ENCODE measurements at places on chromosomes 12 and 14. TPM values are rescaled to one million over a fixed set of nuclear protein-coding genes. Genes with fewer than 3 reads are reported as not detected.
A peak's percentile ranks its signal among the peaks of the same experiment; 100 is the strongest.

- DNase-seq = no peak
These were observed 276.5 kb downstream of the TMEM132C start for GRCh38 chr12:128543460-128543859.

DNA sequence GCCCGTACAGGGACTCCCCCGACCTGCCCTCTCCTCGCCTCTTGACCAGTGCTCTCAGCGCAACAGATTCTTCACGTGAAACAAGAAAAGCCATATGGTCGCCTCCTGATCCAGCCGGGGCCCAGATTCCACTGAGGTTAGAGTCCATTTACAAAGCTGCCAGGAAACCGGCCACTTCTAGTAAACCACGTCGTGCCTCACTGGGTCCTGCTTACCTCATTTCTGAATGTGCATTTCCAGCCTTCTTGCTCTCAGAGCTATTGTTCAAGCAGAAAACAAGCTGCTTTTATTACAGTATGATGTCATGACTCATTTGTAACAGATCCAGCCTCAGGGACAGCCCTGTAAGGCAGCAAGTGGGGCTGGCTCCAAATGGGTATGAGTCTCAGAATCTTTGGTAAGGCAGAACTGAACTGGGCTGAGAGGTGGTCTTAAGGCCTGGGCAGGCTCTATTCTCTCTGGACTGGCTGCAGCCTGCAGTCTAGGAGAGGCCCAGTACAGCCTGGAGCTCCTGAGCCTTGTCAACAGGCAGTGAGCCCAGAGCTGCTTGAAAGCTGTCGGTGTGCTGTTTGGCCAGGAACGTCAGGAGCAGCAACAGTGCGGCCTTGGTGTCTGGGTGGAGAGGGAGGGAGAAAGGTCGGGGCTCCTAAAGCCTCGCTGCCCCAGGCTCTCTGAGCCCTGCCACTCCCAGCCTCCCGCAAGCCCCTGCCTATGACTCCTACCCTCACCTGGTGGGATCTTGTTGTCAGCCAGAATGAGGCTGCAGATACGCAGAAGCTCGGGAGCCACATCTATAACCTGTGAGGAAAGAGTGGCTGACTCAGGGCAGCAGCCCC lies 8.3 kb downstream of the REC8 start:
- peak; percentile 20 for DNase-seq

GRCh38 chr12:124451016-124451415 lies 116.4 kb downstream of the NCOR2 start:
- DNase-seq = no peak

DNA sequence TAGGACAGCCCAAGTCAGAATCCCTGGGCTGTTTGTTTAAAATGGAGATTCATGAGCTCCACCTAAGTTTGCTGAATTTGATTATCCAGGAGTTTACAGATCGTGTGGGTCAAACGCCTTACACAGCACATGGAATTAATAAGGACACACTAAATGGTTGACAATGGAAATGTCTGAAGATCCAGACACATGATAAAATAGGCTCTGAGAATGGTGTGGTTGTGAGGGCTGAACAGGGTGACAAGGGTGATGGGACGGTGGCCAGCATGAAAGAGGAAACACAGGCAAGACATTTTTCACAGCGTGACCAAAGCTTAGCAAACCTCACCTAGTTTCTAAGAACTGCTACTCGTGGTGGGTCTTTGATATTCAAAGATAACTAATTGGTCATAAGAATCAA lies 12.5 kb downstream of the VWF start:
- no peak for DNase-seq

GRCh38 chr12:97681612-97682504 lies 219.3 kb downstream of the RMST start:
- no peak for DNase-seq

- DNase-seq = no peak
These were observed 389.3 kb downstream of the BMP4 start for GRCh38 chr14:53567236-53567780.

DNA sequence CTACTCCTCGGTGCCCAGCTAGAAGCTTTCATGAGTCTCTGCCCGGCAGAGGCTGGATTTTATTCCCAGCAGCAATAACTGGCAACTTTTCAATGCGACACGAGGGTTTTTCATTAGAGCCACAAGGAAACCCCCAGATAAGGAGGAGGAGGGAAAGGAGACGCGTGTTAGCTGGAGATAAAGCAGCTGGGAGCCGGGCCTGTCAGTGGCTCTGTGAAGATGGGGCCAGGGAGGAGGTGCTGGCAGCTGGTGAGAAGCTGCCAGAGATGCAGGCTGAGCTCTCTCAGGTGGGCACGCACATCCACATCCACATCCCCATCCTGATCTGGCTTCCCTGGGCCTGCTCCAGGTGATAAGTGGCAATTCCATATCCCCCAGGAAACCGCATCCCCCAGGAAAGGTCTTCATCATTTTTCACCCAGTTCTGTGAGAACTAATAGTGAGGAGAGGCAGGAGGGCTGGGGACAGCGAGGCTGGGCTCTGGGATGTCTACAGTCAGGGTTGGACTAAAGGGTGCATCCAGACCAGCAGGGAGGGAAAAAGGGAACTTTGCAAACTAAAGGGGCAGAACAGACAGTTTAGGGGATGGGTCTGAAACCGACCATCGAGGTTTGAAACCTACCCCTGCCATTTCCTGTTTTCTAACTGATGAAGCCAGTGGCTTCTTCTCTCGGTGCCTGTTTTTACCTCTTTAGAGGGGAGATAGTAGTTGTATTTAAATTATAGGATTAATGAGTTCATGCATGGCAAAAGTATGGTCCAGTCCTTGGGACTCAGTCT lies 413.2 kb downstream of the DPF3 start:
- DNase-seq = no peak

DNA sequence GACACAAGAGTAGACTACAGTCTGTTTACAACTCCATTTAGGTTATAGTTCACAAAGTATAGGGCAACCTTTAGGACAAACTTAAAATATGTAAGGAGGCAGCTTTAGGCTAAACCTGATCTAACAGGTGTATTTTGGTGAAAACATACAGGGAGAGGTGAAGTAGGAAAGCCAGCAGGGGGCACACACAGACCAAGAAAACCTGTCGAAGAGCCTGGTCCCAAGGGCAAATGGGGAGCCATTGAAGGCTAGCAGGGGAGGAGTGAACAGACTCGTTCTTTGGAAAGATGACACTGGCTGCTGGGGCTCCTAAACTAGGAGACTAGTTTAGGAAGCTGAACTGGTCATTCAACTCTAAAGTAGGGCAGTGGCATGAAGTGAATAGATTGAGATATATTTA lies 138.8 kb upstream of the WSCD2 start:
- peak; percentile 62 for DNase-seq

GRCh38 chr12:41907021-41907420 lies 237.7 kb downstream of the GXYLT1 start:
- DNase-seq = no peak

DNA sequence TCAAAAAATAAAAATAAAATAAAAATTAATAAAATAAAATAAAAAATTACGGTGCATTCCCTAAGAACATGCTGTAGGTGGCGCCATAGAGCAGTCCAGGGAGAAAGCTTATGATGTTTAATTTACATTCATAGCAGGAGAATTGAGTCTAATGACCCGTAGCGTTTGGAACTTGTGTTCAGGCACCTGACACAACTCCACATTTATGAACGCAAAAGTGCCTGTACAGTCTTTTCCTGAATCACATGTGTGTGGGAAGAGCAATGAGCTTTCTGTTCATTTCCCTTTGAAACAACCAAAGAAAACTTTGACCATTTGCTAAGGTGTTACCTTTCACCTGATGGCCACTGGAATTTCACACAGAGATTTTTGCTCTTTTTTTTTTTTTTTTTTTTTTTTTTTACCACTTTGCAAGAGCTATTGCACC lies 60.6 kb upstream of the KCNA1 start:
- peak; percentile 53 for DNase-seq

DNA sequence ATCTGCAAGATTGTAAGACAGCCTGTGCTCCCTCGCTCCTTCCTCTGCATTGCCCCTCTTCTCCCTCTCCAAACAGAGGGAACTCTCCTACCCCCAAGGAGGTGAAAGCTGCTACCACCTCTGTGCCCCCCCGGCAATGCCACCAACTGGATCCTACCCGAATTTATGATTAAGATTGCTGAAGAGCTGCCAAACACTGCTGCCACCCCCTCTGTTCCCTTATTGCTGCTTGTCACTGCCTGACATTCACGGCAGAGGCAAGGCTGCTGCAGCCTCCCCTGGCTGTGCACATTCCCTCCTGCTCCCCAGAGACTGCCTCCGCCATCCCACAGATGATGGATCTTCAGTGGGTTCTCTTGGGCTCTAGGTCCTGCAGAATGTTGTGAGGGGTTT lies 37.4 kb downstream of the DAD1 start:
- DNase-seq = no peak

DNA sequence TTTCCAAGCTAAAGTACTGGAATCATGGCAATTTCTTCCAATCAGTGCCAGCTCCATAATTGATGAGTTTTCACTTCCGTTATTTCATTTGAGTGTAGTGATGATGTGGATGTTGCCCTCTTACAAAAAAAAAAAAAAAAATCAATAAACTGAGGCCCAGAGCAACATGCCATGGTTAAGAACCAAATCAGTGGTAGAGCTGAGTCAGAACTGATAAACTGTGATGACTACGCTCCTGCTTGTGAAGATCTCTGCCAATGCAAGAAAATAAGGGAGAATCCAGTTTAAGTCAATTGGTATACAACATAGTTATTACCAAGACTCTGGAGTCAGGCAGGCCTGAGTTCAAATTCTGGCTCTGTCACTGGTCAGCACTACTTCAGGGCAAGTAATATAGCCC lies 102.7 kb downstream of the GPR135 start:
- DNase-seq = no peak

- DNase-seq = no peak
These were observed 85.4 kb downstream of the PIWIL1 start for GRCh38 chr12:130423136-130423535.

GRCh38 chr14:67331368-67332125 lies 28.1 kb downstream of the ATP6V1D start:
- DNase-seq = peak; percentile 77

GRCh38 chr12:56631790-56632700 lies 1.9 kb upstream of the BAZ2A start:
- peak; percentile 62 for DNase-seq

DNA sequence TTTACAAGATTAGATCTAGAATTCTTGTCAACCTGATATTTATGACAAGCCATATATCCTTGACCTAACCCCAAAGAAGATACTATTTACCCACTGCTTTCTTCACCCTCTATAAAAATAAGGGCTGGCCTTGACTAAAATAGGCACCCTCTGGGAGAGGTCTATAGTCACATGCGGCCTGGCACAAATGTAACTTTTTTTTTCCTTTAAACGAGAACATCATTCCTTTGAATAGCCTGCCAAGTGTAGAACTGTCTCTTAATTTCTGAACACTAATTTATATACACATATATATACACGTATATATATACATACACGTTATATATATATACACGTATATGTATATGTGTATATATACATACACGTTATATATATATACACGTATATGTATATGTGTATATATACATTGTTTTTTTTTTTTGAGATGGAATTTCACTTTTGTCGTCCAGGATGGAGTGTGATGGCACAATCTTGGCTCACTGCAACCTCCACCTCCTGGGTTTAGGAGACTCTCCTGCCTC lies 18.6 kb downstream of the PPTC7 start:
- no peak for DNase-seq

GRCh38 chr12:89544681-89545184 lies 18.9 kb upstream of the POC1B start:
- DNase-seq = no peak

DNA sequence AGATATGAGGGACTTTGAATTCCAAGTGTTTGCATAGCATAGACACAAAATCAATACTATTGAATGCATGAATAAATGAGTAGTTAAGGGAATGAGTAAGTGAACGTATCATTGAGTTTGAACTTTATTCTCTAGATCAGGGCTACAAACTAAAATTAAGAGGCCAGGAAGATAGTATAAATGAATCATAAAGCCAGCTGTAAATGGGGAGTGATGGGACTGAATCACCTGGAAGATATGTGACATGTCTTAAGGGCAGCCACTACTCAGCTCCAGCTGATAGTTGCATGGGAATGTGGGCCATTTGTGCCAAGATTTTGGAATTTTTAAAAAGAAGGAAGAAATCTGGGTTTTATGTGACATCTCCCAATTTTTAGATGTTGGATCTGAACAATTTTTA lies 229.9 kb downstream of the AKAP6 start:
- no peak for DNase-seq

DNA sequence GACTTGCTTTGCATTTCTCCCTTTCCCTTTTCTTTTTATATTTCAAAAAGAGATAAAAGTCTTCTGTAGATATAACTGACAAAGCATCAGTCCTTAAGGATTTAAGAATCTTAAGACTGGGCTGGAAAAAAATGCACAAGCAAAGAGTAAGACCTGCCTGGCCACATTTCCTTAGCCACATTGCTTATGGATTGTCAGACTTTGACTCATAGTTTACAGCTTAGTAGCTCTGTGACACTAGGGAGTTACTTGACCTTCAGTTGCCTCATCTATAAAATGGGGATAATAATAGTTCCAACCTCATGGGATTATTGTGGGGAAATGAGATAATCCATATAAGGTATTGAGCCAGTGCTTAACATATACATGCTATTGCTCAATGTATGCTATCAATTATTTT lies 66.4 kb upstream of the STK38L start:
- no peak for DNase-seq

The TAS2R43 gene
- 0.42 TPM for total RNA-seq

The TBC1D30 gene
- 2.2 TPM for total RNA-seq

The CKAP4 gene
- 54.9 TPM for total RNA-seq

The DDHD1 gene
- 8.5 TPM for total RNA-seq

The RFLNA gene
- total RNA-seq = not detected

The CIROP gene
- not detected for total RNA-seq

The PCK2 gene
- 28.6 TPM for total RNA-seq

The RABGGTA gene
- 23.9 TPM for total RNA-seq

The SDR9C7 gene
- total RNA-seq = not detected

The GZMH gene
- total RNA-seq = not detected

The AKAP3 gene
- total RNA-seq = 0.79 TPM

The GLI1 gene
- total RNA-seq = 1.9 TPM

The CCDC38 gene
- 0.16 TPM for total RNA-seq

The B4GALNT1 gene
- total RNA-seq = 11.2 TPM

The SOAT2 gene
- not detected for total RNA-seq

The TSPAN11 gene
- not detected for total RNA-seq

The KRT74 gene
- total RNA-seq = not detected

The IL26 gene
- not detected for total RNA-seq

The TAS2R20 gene
- 1.3 TPM for total RNA-seq
